ENCODE measurements at places on chromosomes 1 and 21.

GRCh38 chr21:25503981-25504380 is 103.3 kb downstream of the MRPL39 start:
- DNase-seq: no peak

GRCh38 chr1:182143825-182144645 is 82.5 kb upstream of the ZNF648 start:
- DNase-seq: peak; percentile 91

- peak; percentile 95 for DNase-seq
These were observed at the start of gene CREB3L4 for GRCh38 chr1:153967107-153967999. Gene CREB3L4, plus strand, starts transcription at chr1:153967902. Its CDS starts 624 bp downstream, at chr1:153968526.

- no peak for DNase-seq
These were observed 13.6 kb downstream of the PPFIA4 start for GRCh38 chr1:203039609-203040512.

GRCh38 chr1:94528826-94529225 is 12.7 kb downstream of the F3 start:
- DNase-seq: no peak

DNA sequence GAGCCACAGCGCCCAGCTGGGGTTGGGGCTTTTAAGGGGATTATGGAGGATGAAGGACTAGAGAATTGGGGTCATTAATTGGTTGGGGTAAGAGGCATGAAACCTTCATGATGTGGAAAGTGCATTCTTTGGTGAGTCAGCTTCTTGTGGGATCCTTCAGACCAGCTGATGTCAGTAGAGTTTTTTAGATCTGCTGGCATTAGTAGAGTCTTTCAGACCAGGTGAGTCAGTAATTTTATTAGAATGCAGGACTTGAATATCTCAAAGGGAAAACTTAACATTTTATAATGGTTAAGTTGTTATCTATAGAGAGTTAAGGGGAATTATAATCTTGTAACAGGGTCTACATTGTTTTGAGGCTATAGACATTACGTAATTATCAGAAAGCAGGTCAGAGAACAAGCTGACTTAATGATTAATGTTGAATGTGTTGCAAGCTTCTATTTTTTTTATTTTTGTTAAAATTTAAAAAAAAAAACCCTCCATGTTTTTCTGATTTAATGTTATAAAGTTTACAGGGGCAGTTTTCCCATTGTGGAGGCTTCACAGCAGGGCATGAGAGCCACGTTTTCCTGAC is 160.9 kb upstream of the FMN2 start:
- no peak for DNase-seq

DNA sequence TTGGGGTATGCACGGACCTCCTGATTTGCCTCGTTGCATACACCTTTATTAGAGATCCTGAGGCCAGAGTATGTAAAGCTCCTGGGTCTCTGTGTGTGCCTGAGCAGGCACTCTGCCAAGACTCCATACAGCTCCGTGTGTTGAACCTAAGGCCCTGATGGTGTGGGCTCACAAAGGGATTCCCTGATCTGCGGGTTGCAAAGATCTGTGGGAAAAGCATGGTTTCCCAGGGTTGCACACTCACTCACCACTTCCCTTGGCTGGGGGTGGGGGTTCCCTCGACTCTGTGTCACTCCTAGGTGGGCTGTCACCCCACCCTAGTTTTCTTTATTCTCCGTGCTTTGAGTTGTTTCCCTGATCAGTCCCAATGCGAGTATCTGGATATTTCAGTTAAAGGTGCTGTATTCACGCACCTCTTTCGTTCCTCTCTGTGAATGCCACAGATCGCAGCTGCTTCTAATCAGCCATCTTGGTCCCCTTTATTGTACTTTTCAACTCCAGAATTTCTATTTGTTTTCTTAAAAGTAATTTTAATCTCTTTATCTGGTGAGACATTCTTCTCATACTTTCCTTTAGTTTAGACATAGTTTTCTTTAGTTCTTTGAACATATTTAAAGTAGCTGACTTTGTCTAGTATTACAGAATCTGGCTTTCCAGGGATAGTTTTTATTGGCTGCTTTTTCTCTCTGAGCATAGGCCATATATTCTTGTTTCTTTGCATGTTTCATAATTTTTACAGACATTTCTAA is 39.0 kb upstream of the F3 start:
- no peak for DNase-seq

GRCh38 chr1:94864821-94865220 is 44.7 kb downstream of the SLC44A3 start:
- no peak for DNase-seq

GRCh38 chr1:226945858-226946245 is 5.8 kb downstream of the COQ8A start:
- peak; percentile 53 for DNase-seq

DNA sequence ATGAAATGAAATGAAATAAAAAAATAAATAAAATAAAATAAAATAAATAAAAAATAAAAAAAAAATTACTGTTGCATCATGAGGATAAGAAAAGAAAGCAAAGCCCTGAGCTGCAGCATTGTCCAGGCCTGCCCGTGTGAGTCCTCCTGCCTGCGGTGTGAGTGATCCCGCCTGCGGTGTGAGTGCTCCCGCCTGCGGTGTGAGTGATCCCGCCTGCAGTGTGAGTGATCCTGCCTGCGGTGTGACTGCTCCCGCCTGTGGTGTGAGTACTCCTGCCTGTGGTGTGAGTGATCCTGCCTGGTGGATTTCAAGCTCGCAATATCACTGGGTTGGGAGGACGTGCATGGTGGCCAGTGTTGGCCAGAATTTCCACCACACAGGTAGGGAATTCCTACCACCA is 22.4 kb upstream of the PTTG1IP start:
- DNase-seq: no peak

GRCh38 chr1:200887772-200888348 is 6.8 kb upstream of the INAVA start:
- DNase-seq: no peak

DNA sequence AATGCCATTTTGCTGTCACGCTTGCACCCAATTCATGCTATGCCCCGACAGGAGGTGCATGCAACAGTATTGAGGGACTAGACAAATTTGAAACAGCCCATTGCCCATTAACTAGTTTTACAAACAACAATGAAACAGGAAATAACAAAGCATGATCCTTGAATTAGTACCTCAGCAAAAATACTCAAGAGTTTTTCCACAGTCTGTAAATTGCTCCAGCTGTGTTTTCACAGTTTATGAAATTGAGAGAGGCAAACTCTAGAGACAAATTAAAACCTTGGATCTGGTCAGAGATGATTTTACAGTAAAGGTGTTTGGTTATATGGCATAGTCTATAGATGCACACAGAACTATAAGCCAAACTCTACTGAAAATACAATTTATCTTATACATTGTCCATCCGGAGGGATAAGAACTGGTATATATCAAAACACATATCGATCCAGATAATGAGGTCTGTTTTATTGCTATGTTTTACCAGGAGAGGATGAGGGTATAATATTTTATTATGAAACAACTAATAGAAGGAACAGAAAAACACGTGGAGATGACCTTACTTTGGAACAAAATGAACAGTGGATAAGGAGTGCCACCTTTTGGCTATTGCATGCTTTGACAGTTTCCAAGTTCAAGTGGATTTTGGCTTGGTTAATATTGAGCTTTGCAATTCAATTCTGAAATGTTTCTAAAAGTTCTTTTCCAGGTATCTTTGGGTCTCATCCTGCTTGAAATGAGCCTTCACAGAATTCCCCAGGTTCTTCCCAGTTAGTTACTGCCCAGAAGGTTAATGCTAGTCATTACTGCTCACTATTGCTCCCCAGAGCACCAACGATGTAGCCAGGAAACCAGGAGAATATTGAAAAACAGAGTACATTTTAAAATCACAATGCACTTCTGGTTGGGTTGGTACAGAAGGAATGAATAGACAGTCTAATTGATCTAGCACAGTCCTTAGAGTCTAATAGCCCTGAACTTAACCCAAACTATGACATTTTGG is 45.7 kb downstream of the ZC3H11B start:
- no peak for DNase-seq

DNA sequence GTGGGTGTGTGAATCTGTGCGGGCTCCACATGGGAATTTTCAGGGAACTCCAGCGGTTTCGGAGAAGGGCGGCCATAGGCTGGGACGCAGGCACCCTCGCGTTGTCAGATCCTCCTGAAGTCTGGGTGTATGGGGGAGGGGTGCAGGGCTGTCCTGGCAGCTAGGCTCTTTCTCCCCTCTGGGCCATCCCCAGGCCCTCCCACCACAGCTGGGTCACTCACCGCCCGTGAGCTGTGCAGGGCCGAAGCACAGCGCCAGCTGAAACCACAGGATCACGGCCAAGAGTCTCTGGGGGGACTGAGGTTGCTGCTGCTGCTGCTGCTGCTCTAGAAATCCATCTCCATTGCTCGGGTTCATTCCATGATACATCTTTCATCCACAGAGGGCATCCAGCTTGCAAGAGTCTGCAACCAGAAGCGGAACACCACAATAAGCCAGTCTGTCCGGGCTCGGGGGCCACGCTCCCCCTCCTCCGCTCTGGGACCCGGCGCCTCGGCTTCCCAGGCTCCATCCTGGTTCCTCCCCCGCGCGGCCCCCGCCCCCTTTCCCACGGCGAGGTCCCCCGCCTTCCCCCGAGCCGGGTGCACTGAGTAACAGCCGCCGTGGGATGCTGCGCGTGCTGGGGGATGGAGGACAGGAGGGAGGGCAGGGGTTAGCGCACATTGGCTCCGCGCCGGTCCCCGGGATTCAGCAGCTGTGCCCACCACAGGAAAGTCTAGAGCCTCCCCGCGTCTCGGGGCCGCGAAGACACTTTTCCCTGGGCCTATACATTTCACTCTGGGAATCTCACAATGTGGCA is 720 bp downstream of the SUSD4 start:
- no peak for DNase-seq

Data from right atrium auricular region (tissue), 2 donors.